ENCODE measurements at places on chromosomes 5 and 9.
A peak's percentile ranks its signal among the peaks of the same experiment; 100 is the strongest.

DNA sequence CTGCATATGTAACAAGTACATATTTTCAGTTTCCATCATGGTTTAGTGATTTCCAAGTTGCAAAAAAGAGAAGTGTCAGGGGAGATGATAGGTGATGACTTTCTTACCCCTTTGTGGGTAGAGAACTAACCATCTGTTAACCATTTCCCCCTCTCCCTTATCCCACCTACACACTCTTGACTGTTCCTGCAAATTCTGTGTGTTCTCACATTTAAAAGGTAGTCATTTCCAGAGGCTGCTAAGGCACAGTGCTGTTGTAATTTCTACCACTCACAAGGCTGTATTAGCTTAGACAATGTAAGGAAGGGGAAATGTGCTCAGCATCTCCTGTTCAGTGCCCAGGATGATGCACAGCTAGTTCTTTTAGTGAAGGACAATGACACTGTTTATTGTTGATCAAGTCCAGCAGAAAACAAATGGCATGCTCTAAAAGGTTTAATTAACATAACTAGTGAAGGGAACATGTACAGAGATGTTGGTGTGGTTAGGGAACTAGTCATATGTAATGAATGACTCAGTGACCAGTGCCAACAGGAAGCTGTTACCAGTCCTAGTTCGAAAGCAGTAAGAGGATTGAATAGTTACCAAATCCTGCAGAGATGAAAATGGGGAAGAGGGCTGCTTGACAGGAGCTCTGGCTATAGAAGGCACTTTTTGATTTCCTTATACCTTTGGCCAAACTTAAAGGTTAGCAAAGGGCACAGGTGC is 165.1 kb downstream of the PLK2 start:
- no peak for DNase-seq

DNA sequence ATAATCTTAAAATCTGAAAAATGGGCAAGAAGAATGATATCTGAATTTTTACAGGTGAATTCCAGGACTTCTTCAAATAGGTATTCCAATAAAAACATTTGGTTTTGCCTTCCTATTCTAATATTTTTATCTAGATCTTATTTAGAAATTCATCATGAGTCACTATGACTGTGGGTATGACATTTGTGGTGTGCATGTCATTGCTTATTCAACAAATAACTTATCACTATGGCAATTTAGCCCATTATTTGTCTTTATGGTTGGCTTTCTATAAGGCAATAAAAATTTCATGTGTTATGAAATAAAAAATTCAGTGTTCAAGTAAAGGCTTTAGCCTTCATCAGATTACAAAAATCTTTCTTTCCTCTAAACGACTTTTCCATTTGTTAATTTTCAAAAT is 1139.6 kb upstream of the NUDT12 start:
- DNase-seq = no peak

GRCh38 chr5:34054400-34054729 is 11.4 kb upstream of the C1QTNF3 start:
- DNase-seq = no peak

- no peak for DNase-seq
Measured at GRCh38 chr5:33306758-33307157, 134.0 kb upstream of the TARS1 start.

- no peak for DNase-seq
Measured at GRCh38 chr5:13251623-13252376, 692.7 kb downstream of the DNAH5 start.

DNA sequence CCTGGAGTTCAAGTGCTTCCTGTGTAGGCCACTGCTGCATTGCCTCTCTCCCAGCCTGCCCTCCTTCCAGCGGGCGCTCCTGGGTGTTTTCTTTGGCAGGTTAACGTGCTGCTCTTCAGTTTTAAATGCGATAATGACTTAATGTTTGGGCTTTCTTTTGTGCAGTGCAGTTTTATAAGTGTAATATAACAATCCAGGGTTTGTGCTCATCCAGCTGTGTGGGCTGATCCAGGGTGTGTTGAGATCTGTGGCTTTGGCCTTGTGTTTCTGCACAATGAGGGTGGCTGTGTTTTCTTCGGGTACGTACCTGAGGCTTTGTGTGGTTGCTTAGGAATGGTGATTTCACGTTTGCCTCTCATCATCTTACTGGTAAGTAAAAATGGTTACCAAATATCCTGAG is 50.6 kb downstream of the PCSK5 start:
- no peak for DNase-seq

DNA sequence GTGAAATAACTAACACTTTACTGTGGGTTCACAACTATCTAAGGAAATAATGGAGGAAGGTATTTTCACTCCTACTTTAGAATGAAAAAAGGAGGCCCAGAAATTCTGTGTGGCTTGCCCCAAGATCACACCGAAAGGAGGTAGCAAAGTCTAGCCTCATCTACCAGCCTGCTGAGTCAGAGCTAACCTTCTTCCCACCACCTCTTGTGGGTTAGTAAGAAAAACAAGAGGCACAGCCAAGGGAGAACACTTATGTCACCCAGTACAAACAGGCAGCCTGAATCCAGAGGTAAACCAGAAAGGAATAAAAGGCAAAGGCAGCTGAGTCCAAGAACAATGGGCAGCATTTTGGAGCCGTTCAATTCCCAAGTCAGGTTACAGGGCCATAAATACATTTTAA is 91.9 kb upstream of the RASEF start:
- DNase-seq = no peak

DNA sequence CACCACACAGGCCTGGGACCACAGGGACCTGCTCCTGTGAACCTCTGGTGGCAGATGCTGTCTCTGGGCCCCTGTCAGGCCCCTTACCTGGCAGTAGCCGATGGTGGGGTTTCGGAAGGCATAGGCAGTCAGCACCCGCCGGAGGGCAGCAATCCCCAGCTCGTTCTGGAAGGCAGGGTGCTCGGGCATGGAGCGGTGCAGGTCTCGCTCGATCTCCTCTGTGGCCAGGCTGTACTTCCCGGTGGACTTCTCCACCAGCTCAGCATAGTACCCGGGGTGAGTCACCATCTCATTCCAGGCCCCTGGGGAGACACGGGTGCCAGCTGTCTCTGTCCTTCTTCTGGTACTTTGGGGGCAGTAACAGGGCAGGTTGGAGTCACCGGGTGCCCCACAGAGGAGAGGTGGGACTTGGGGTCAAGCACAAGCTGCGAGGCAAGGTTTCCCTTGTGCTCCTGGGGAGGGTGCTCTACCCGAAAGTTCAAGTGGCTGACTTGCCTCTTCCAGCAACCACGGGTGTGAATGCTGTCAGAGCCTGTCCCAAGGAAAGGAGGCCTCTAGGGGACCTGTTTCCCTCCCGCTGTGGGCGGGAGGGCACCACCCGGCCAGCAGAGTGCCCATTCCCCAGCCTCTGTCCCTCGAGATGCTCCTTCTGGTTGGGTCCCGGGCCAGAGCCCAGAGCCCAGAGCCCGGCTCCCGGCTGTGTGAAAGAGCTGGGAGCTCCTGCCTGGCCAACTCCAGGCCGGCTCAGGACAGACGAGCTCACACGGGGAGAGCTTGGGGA is 19.8 kb upstream of the MRNIP start:
- DNase-seq = no peak

DNA sequence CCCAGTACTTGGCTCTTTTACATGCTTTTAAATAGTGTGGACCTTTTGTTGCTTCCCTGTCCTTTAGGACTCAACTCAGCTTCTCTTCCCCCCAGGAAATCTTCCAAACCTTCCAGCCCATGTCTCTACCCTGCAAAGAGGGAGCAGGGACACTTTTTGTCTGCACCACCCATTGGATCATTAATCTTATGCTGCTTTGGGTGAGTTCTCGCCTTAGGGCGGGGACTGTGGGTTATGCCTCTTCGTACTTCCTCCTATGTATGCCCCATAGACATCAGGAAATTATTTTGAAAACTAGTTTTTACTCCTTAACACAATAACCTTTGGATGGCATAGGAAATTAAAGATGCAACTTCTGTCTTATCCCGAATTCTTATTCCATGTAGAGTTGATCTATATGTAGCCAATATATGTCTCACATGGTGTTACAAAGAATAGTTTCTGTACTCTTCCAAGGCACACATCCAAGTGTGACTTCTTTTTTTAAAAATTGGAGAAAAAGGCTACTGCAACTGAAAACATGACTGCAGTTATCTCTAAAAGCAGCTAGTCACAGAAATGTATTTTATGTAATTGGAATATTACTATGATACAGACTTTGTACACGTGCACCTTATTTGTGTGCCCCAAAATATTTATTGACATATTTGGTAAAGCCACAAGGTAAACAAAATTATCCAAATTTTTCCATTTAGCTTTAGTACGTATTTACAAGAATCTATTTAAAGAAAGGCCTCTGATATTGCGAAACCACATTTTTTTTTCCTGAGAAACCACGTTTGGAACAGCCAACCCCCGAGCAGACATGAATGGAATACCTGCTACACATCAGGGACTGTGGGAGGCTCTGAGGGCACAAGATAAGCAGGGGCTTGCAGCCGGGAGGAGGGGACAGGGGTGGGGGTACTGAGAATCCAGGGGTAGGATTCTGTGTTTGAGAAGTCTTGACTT is 133.6 kb downstream of the WDR41 start:
- DNase-seq = no peak

- no peak for DNase-seq
Measured at GRCh38 chr9:34507556-34507955, 15.2 kb downstream of the ENHO start.

GRCh38 chr9:128457207-128457606 is 1.4 kb downstream of the ODF2 start:
- DNase-seq = peak; percentile 1

DNA sequence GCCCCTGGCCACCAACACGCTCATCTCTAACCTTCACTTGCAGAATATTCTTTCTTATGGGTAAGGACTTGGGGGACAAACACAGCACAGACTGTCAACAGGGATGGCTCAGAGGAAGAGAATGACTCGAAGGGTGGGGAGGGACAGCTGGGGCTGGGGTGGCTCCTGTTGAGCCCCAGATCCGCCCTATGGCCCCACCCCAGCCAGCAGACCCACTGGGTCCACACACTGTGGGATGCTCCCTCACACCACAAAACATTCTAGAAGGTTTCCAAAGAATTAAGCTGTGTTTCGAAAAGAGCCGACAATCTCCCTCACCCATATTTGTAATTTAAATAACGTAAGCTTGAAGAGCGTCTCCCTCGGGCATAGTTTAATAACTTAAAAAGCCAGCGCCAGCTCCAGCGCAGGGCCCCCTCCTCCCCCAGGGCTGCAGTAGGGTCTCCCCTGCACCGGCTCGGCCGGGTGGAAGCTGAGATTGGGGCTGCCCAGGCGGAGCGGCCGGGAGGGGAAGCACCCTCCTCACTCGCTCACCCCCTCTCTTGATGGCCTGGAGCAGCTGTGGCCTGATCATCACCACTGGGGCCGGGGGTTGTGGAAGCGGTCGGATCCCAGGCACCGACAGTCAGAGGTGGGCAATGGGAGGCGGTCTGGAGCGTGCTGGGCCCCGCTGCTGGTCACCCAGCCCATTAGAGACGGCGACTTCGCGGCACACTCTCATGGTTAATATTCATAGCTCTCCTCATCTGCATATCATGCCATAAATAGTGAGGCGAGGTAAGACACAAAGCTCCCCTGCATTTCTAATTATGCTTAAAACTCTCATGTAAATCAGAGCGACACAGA is 37.6 kb downstream of the NACC2 start:
- DNase-seq = no peak

DNA sequence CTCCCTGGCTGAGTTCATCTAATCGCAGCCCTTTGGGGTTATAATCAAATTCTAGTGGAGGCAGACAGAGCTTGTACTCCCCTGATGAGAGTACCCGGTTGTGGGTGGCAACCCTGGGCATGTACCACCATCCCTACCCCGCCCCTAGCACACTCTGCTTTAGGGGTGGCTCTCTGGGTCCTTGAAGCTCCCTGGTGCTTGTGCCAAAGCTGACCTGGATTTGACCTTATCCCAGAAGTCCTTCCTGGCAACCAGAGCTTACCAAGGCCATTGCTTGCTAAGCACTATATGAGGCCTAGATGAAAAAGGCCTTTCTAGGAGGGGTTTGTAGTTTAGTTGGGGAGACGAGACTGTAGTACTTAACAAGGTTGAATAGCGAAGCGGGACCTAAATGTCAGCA is 72.2 kb downstream of the RGS3 start:
- DNase-seq = no peak

GRCh38 chr5:124263680-124264491 is 482.6 kb downstream of the ZNF608 start:
- DNase-seq = no peak

DNA sequence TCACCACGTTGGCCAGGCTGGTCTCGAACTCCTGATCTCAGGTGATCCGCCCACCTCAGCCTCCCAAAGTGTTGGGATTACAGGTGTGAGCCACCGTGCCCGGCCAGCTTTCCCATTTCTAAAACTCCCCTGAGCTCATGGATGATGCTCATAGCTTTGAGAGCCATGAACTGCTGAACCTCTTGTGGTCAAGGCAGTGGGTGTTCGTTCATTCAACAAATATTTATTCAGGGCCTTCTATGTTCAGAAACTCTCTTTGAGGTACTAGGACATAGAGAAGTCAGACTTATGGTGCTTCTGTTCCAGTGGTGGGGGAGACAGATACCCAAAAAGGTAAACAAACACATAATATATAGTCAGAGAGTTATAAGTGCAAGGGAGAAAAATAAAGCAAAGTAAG is 2.7 kb downstream of the BSPRY start:
- DNase-seq = no peak

DNA sequence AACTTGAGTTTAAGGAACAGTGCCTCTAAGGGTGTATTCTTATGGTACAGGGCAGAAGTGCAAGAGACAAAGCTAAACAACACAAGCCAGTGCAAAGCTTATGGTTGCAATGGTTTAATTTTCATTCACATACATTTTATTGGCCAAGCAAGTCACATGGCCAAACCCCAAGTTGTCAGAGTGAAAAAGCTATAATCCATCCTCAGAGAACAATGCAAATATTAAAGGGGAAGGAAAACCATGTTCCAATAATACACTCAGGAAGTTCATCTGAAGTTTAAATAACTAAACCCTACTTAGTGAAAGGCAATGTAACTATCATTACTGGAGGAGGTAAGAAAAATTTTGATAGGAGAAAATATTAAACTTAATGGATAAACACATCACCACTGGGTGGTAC is 26.6 kb upstream of the TLR4 start:
- no peak for DNase-seq

DNA sequence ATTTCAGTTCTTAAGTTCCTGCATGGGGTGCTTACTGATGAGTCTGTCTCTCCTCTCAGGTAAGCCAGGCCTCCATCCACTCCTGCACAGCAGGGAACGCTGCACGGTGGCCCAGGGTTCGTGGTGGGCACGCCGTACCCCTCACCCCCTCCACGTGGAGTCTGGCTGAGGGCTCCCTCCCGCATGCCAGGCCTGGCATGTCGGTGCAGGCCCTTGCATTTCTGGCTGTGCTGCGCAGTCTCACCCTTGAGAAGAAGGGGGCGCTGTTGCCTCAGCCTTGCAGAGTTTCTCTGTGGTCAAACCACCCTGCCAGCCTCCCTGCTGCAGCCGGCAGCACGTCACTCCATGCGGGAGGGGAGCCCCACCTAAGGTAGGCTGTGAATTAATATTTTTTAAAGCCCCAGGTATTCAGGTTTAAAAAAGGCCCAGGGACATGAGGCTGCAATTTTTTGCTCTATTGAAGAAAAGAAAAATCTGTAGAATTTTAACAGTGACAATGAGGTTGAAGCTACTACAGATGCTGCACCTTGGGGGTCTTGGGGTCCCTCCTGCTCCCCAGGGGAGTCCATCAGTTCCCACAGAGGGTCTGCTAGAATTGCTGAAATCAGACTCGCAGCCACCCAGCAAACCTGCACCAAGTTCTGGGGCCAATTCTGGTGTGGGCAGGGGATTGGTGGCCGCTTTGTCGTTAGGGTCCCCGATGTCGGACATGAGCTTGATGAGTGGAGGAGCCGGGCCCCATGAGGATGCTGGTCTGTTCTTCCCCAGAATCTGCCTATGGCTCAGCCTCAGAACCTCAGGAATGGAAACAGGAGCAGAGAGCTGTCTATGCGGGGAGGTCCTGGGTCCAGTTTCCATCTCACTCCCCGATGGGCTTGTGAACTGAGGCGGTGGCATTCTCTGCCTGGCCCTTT is 52.6 kb downstream of the TENT4A start:
- DNase-seq = peak; percentile 80
